RPMI7951 (cell line): ENCODE measurements at places on chromosomes 6 and 20. TPM values are rescaled to one million over a fixed set of nuclear protein-coding genes. Genes with fewer than 3 reads are reported as not detected.
A peak's percentile ranks its signal among the peaks of the same experiment; 100 is the strongest.

DNA sequence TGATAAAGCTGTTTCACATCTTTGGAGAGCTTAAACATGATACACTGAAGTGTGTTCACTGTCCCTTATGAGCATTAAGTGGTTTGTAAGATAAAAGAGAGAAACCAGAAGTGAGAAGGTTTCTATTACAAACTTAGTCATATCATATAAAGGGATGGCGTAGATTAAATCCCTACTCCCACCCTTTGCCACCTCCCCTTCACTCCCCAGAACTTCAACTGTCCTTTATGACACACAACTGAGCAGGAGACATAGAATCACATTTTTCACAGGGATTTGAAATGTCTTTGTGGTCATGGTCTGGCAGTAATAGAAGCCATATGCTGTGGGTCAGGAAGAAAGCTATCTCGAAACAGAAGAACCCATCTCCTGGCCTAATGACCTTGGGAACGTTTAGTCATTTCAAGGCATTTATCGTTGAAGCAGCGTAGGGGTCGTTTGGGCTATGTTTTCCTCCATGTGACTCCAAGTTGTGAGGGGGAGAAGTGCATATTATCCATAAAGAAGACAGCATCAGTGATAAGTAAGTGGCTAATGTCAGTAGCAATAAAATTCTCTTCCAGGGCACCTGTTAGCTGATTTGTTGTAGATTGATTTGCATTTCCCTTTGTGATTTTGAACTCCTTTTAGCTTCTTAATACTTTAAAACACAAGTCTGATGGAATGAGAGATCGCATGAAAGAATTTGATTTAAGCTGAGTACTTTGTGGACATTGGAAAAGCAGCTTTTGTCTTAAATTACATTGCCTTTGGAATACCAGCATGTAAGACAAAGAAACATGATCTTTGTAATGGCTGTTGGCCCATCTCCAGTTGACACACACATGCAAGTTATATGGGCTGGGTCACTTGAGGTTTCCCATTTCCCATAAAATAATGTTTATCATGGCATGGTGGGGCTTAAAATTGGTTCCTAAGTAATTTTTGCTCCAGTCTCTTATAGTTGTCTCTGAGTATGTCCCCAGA is 501.5 kb upstream of the FLRT3 start:
- DNase-seq: peak; percentile 14

- DNase-seq: peak; percentile 30
Measured at GRCh38 chr20:33648396-33649004, 13.6 kb upstream of the C20orf144 start.

GRCh38 chr20:18506744-18507143 is 996 bp upstream of the SEC23B start:
- peak; percentile 14 for DNase-seq

DNA sequence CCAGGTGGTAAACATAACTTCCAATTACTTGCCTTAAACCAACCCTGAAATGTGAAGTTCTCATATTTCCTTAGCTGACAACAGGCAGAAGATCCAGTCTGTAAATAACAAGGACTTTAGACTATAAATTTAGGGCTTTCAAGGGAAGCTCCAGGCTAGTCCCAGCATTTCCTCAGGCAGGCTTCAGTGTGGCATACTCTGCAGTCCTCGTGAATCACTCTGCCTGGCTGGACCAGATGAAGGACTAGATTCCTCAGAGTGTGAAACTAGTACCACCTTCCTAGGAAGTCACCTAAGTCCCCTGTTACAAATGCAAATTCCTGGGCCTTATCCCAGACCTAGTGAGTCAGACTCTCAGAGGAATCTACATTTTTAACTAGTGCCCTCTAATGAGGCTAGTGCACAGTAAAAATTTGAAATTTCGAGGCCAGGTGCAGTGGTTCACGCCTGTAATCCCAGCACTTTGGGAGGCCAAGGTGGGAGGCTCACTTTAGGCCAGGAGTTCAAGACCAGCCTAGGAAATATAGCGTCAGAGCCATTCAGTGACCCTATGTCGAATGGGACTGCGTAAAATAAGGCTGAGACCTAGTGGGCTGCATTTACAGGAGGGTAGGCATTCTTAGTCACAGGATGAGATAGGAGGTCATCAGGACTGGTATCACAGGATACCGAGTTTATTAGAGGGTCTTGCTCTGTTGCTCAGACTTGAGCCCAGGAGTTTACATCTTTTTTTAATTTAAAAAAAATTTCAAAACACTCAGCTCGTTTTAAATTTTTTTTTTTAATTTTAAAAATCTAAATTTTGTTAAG is 279.6 kb upstream of the JARID2 start:
- DNase-seq: peak; percentile 26

DNA sequence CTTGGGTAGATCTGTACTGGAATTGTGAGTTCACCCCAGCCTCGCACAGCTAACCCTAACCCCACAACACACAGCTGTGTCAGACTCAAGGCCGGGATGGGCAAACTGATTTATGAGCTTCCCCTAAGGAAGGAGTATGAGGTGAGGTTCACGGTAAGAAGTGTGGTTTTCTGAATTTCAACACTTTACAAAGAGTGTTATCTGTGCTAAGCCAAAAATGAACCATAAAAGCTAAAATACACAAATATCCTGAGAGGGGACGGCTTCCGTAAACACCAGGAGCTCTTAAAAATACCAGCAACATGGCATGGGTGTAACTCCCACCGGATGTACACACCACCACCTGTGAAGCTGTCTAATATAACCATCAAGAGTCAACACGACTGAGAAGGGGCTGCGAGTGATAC is 101.2 kb downstream of the ATP9A start:
- no peak for DNase-seq

DNA sequence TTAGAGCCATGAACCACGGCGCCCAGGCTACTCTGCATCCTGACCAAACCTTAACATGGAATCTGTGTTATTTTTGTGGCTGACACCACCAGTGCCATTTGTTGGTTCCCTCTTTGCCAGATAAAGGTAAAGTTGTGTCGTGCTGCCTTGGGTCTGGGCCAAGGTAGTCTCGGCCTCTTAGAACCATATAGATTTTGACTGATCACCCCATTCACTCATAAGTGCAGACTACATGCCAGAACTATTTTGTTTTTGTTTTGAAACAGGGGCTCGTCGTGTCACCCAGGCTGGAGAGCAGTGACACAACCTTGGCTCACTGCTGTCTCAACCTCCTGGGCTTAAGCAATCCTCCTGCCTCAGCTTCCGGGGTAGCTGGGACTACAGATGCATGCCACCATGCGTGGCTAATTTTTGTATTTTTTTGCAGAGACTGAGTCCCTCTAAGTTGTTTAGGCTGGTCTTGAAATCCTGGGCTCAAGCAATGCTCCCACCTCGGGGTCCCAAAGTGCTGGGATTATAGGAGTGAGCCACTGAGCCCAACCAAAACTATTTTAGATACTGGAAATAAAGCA is 19.2 kb upstream of the RIPOR3 start:
- DNase-seq: peak; percentile 79

DNA sequence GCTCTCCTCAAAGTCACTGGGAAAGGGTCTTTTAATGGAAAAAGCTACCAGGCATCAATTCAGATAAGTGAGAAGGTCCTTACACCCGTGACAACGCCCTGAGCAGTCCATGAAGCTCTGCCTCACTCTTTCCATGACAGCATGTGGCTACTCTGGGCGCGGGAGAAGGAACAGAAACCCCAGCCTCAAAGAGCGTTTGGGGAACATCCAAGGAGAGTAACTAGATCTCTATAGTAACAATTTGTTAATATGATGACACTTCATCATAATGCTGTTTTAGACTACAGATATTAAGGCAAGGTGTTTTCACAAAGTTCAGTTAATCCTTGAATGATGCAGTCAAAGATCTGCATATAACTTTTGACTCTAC is 55.2 kb downstream of the KIF6 start:
- DNase-seq: no peak

GRCh38 chr6:157904999-157905398 is 76.7 kb upstream of the SYNJ2 start:
- DNase-seq: no peak

- no peak for DNase-seq
Measured at GRCh38 chr6:47785182-47785581, 3.4 kb downstream of the OPN5 start.

DNA sequence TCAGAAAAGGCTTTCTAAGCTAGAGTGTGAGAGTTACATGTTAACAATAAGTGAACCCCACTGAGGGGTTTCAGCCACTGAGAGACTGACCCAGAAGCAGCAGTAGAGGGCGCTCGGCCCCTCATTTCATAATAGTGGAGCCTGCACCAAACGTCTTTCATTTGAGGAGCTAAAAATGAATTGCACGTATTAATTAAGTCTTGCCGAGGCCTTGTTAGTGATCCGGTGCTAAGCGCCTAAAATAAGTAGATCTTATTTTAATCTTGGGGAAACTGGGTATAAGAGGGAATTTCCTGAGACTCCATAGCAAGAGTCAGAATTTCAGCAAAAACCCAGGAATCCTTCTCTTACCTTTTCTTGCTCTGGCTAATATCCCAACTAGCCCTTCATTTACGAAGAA is 209.7 kb downstream of the FARS2 start:
- peak; percentile 51 for DNase-seq

DNA sequence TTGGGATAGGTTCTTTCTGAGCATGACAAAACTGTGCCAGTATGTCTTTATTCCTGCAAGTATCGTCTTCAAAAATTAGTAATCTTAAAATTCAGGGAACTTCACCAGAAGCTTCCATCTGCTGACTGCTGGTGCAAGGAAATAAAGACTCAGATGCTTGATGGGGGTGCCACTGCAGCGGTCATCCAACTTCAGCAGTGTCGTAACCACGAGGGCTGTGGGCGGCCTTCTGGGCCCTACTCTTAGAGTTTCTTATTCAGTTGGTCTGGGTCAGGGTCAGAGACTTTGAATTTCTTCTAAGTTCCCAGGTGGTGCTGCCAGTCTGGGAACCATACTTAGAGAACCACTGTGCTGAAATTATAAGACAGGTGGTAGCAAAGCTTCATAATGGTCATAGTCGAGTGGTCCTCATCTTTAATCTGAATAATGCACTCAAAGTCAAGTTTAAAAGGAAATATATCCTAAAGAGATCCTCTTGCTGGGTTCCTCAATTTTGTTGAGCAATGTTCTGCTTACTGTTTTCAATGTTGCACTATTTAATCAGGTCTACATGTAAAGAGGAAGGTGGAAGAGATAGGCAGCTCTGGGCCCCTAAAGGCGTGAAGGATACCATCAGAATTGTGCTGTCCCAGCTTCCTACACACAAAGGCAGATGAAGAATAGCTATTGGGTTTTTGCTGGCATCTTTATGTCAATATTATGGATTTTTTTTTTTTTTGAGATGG is 165.4 kb upstream of the GMDS start:
- no peak for DNase-seq

DNA sequence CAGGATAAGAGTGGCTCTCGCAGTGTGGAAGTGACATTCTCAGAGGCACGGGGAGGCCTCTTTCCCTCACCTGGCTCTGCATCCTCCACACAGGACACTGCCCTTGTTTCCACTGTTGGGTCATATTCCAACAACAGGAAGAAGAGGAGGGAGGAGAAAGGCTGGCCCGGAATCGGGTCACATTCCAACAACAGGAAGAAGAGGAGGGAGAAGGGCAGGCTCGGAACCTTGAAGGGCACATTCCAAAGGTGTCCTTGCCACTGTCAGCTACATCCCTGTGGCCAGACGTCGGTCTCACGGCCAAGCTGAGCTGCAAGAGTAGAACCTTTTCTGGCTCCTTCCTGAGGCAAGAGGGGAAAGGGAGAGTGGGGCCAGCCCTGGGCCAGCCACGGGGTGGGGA is 25.4 kb downstream of the CHRNA4 start:
- DNase-seq: no peak

GRCh38 chr6:95784019-95784418 is 206.7 kb downstream of the MANEA start:
- DNase-seq: no peak

DNA sequence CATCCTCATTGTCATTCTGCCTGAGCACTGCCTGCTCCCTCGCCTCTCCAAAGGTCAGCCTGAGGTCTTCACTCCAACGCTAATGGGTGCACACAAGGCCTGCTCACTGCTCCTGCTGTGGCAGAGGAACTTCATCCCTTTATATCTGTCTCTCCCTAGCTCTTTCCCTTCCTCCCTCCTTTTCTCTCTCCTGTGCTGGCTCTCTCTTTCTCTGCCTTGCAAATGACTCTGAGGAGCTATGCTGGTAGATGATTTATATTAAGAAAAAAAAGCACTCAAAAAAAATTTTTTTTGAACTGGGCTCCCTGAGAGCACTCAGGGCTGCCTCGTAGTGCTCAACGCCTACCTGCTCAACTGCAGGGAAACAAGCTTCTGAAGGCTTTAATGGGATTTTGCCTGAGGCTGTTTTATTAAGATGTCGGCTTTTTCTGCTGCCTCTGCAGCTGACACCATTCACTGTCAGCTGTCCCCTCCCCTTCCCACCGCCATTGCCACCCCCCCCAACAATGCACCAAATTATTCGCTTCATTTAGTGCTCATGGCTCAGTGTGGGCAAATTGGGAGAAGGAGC is 137.7 kb upstream of the DEFB112 start:
- DNase-seq: no peak

DNA sequence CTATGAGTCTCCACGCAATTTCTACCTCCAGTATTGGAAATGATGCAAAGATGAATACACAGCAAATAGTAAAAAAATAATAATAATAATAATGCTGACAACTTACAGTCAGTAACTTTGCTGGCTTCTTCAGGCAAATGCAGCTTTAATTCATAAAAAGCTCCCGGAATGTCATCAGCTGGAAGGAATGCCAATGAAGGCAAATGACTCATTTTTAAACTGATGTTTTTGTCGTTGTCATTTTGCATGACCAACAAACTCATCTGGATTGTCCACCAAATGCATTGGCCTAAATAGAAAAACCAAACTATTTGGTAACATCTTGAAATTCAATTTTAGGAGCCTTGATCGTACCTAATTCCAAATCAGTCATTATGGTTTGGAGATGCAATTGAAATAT is 217.1 kb downstream of the ALDH8A1 start:
- peak; percentile 36 for DNase-seq

- DNase-seq: peak; percentile 76
Measured at GRCh38 chr6:146598772-146599405, at the start of gene ADGB. Gene ADGB (plus strand): TSS chr6:146598972. CDS start chr6:146599041, 69 bp downstream.

- DNase-seq: peak; percentile 47
Measured at GRCh38 chr20:10476319-10476724, 41.2 kb downstream of the SLX4IP start.

GRCh38 chr6:29666826-29667130 is 9.9 kb downstream of the MOG start:
- no peak for DNase-seq

DNA sequence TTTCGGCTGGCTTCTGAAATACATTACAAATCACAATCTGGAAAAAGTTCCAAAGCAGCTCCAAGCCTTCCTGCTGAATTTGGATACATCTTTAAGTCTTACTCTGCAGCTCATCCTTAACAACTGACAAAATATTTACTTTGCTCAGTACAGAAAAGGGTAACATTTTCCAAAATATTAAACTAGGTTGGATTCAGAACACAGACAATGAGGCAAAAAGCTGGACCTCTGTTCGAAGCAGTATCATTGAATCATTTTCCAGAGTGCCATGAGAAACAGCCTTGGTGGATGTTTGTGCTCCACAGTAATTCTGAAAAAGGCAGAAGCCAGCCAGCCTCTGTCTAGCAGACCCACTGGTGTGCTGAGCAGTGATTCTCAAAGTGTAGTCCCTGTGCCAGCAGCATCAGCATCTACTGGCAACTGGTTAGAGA is 162.1 kb downstream of the AIG1 start:
- DNase-seq: no peak

FERMT1 gene
- total RNA-seq: 5.7 and 6.4 TPM in 2 replicates

KIAA0408 gene
- 2.5 and 2.6 TPM in 2 replicates for total RNA-seq

ABHD16B gene
- not detected in 2 replicates for total RNA-seq

BTNL2 gene
- total RNA-seq: not detected in 2 replicates

PRSS16 gene
- total RNA-seq: 0.36 TPM in 1 of 2 replicates, not detected in the other

CYP24A1 gene
- total RNA-seq: 1.1 and 1.5 TPM in 2 replicates

PPP1R3G gene
- 0.60 and 2.0 TPM in 2 replicates for total RNA-seq

DSE gene
- total RNA-seq: 64.9 and 69.7 TPM in 2 replicates

TRIM40 gene
- not detected in 2 replicates for total RNA-seq

EDN3 gene
- total RNA-seq: not detected in 2 replicates
